Fibroblast of skin of scalp (primary cell): ENCODE measurements at places on chromosomes 4 and X.

- DNase-seq = peak; percentile 36
These were observed 772 bp downstream of the CYP4V2 start for GRCh38 chr4:186192066-186192612.

- peak; percentile 6 for DNase-seq
These were observed 60.4 kb upstream of the TAF9B start for GRCh38 chrX:78199851-78200250.

DNA sequence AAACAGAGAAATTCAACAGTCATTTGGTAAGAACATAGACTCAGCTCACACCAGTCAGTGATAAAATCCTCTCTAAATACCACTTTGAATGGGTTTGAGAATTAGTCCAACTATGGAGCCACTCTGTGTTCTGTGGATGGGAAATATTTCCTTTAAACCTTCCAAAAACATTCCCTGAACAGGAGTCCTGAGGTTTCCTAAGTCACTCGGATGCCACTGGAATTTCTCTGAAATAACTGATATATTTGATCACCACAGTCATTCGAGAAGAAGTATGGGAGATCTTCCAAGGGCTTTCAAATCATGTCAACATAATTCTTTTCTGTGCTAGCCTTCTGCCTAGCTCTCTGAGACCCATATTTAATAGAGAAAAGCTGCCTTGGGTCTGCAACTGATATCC, 958.6 kb downstream of the STIM2 start:
- DNase-seq = peak; percentile 92

- DNase-seq = peak; percentile 18
These were observed 243.9 kb upstream of the WDFY3 start for GRCh38 chr4:85210353-85210752.

GRCh38 chrX:49868739-49869138, 10.5 kb upstream of the USP27X start:
- no peak for DNase-seq

DNA sequence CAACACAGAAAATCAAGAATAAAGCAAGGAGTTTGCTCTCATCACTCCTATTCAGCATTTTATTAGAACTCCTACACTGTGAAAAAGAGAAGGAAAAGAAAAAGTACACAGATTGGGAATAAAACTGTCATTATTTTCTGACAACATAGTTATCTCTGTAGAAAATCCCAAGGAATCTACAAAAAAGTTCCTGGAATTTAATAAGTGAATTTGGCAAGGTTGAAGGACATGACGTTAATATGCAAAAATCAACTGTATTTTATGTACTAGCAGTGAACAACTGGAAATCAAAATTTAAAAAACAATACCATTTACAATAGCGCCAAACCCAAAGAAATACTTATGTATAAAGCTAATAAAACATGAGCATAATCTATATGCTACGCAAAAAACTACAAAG, 26.3 kb downstream of the CHIC2 start:
- no peak for DNase-seq

DNA sequence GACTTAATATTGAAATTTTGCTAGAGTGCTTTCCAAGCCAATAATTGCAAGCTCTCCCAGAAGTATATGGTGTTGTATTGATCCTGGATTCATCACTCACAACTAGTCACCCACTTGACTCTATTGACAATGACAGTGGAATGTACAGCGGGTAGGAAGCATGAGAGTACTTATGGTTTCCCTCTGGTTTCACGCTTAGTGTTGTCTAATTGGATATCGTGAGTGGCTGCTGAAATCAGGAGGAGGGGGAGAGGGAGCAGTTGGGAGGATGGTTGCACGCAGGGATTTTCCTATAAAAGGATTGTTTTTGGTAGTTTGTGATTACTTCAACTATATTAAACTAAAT, 1819.5 kb upstream of the TENM3 start:
- DNase-seq = no peak

GRCh38 chrX:107542500-107542899, 85.8 kb upstream of the PRPS1 start:
- peak; percentile 33 for DNase-seq

DNA sequence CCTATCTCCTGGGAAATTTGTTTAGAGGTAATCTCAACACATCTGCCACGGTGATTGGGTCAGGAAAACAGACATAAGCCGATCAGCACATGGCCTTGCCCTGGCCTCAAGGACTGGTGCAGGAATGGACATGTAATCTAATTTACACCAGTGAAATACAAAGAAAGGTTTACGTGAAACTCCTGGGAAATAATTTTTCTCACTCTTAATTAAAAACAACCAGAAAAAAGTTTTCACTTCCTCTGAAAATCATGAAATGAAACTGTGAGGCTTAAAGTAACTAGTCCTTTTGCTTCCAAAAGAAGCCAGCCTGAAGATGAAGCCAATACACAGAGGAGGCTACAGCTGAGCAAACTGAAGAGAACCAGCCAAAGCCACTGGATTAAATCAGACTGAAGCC, 154.1 kb upstream of the FAM241A start:
- no peak for DNase-seq
